GM04504 (cell line): ENCODE measurements at places on chromosomes 6 and 20.
A peak's percentile ranks its signal among the peaks of the same experiment; 100 is the strongest.

DNA sequence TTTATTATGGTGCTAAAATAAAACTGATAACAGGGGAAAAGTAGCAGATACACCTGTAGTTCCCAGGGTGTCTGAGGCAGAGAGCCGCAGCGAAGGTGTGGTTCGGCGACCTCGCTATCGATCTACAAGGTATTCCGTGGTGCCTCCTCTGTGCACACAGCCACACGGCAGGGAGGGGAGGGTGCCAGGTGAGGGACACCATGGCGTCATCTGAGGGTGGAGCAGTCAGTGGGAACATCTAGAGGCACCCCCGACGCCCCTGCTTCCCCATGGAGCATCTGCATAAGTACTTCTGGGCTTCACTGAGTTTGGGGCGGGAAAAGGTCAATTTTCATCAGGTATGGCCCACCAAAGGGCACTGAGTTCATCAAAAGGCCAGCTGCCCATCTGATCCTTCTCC is 243.3 kb downstream of the TAF4 start:
- DNase-seq = no peak

- DNase-seq = no peak
Observed at GRCh38 chr20:46563170-46563859, 12.9 kb upstream of the OCSTAMP start.

DNA sequence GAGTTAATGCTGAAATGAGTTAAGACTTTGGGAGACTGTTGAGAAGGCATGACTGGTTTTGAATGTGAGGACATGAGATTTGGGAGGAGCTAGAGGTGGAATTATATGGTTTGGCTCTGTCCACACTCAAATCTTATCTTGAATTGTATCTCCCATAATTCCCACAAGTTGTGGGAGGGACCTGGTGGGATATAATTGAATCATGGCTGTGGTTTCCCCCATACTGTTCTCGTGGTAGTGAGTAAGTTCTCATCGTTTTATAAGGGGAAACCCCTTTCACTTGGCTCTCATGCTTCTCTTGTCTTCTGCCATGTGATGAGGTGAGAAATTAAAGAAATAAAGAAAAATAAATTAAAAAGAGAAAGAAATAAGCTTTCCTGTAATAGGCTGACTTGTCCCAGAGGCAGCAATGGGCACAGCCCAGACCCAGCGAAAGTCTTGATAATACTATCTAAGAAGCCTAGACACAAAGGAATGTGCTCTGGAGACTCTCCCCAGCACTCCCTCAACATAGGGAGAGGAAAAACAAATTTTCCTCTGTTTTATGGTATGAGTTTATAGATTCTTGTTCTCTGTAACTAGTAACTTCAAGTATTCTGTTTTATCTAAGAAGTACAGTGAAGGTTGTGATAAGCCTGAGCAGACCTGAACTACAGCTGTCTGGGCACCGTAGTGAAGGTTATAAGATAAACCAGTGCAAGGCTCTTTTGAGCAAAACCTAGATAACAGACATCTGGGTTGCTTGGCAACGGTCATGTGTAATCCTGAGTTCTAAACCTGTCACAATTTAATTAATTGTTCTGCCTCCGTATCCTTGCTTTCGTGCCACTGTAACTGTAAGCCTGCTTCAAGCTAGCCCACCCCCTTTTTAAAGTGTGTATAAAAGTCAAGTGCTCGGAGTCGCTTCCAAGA is 88.9 kb upstream of the ECI2 start:
- DNase-seq = no peak

DNA sequence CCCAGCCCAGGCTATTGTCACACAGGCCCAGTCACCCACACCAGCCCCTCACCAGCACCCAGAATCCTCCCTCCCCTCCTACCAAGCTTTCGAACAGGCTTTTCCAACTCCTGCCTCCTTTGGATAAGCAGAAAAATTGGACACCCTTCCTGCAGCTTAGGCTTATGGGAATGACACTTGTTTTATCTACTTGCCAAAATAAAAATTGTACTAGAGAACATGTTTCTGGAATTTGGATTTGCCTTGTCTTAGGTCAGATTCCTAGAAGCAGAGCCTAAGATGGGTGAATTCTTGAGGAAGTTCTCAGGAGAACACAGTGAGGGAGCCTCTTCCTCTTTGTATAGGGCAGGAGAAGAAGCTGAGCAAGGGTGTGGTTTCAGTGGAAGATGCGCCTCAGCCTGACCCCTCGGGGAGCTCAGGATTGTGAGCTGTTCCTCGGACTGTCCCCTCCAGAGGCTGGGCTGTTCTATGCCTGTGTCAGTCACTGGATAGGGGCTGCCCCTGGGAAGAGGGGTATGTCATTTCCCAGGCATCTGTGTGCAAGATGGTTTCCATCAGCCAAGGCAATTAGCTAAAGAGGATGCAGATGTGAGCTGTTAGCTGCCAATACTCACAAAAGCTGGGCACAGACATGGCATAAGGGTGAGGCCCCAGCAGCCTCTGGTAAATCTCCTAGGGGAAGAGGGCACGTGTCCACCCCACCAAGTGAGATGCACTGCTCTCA is 33.9 kb downstream of the ITPR3 start:
- peak; percentile 62 for DNase-seq

DNA sequence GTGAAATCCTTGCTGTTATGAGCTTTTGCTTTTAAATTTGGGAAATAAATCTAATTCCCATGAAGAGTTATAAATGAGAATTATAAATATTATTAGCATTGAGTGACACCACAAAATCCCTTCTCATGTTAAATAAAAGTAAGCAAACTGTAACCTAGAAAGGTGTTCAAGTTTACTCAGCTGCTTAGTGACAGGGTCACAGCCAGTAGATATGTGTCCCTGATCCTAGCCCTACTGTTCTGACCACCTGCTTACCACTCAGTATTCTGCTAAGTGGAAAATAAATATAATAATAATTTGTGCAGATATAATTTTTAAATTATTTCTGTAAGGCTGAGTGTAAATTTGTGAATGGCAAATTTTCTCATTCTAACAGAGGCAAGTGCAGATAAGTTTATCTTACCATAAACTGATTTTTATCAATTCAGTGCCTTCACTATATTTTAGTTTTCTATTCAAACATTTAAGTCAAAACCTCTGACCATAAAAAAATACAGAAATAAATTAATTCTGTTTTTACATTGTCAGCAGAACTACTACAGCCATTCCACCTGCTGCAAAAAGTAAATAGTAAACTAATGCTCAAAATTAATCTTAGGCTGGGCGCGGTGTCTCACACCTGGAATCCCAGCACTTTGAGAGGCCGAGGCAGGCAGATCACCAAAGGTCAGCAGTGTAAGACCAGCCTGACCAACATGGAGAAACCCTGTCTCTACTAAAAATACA is 118.2 kb downstream of the TENT5A start:
- DNase-seq = no peak
